Activated T-cell treated with anti-CD3 and anti-CD28 coated beads, Interleukin-2, amount 50 U/mL, for 72 hours (primary cell): ENCODE measurements at places on chromosomes 7 and 10. TPM values are rescaled to one million over a fixed set of nuclear protein-coding genes. Genes with fewer than 3 reads are reported as not detected.

ESYT2 gene
- total RNA-seq: 68.6 TPM

BEND7 gene
- not detected for total RNA-seq

NUB1 gene
- 84.1 TPM for total RNA-seq

PRRT4 gene
- total RNA-seq: 0.14 TPM

POM121L12 gene
- not detected for total RNA-seq

DGKI gene
- 18.2 TPM for total RNA-seq

GRCh38 chr10:127117125-127117524 lies 79.3 kb downstream of the INSYN2A start:
- peaks cover 10% of the 10 kb centered on the region for H3K27me3 ChIP-seq
- H3K4me3 ChIP-seq: no peak overlapping the region
- H3K4me1 ChIP-seq: no peaks in the 10 kb centered on the region

- no peak overlapping the region for H3K4me3 ChIP-seq
- no peaks in the 10 kb centered on the region for H3K27me3 ChIP-seq
- H3K36me3 ChIP-seq: no peaks in the 10 kb centered on the region
- H3K4me1 ChIP-seq: peaks cover 19% of the 10 kb centered on the region
Measured at GRCh38 chr10:95517536-95518454, 43.4 kb downstream of the SORBS1 start.

DNA sequence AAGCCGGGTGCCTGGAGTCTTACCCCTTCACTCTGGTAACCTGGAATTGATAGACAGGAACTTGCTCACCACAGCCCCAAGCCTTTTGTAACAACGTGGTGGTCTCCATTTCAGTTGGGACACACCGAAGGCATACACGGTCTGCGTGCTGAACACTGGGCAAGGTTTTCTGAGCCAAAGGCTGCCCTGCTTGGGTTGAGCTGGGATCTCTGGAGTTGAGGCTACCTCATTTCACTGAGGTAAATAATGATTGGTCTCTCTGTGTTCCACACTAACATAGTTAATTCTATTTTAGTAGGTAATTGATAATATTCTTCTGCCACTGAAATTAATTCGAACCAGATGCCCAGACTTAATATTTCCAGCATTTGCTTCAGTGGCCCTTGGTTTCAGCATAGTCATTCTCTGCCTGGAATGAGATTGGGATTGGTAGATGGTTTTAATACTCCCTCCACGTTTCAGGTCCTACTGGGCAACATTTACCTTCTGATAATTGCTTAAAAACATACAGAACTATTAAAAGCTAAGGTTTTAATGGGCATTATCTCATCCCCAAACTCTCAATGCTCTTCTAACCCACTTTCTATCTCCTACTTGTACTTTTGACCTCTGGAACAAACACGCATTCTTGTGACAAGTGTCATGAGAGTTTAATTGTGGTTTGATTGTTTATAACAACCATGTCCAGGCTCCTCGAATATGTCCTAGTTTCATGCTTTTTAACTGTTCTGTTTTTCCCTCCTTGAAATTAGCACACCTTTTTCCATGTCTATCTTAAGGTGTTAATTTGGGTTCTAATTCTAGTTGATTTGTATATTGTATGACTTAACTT lies 202.3 kb upstream of the KLF6 start:
- no peak for DNase-seq
- H3K4me3 ChIP-seq: no peak overlapping the region
- no peak overlapping the region for H3K27ac ChIP-seq
- peaks cover 15% of the 10 kb centered on the region for H3K4me1 ChIP-seq
- peaks cover 2% of the 10 kb centered on the region for H3K36me3 ChIP-seq

DNA sequence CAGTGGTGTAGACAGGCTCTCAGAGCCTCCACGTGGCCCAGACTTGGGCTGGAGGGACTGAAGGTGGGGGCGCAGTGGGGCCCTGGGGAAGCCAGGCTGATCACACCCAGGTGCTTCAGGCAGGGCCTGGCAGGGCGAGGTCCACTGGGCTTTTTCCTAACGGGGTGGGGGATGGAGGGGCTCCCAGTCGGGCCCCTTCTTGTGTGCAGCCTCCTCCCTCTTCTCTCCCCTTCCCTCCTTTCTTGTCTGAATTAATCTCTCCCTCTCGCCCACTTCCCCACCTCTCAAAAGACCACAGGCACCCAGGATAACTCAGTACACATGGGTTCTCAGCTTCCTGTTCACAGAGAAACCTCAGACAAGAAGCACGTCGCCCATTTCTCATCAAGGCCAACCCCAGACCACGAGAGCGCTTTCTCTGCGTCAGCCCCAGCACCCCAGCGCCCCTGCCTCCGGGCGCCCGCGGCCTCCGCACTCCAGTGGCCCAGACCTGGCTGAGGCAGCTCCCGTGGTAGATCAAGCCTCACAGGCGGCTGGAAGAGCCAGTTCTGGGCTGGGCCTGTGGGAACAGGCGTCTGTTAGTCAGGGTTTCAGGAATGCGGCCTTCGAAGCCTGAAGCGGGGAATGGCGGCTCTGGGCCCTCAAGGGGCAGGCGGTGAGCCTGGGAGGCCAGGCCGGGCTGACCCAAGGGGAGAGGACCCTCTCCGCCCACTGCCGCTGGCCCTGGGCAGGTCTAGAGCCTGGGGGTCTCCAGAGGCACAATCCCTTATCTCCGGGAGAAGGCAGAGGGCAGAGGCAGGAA lies 50.6 kb downstream of the PWWP2B start:
- H3K27ac ChIP-seq: peak overlapping the region; percentile 84
- no peaks in the 10 kb centered on the region for H3K36me3 ChIP-seq
- H3K4me3 ChIP-seq: peak overlapping the region; percentile 82
- H3K4me1 ChIP-seq: peaks cover 51% of the 10 kb centered on the region
- H3K27me3 ChIP-seq: no peaks in the 10 kb centered on the region
- DNase-seq: peak; percentile 92

GRCh38 chr7:112129655-112130323 lies 76.4 kb downstream of the DOCK4 start:
- no peaks in the 10 kb centered on the region for H3K36me3 ChIP-seq
- no peaks in the 10 kb centered on the region for H3K4me1 ChIP-seq
- no peak for DNase-seq
- no peaks in the 10 kb centered on the region for H3K27me3 ChIP-seq

- no peaks in the 10 kb centered on the region for H3K27me3 ChIP-seq
- no peak for DNase-seq
- no peak overlapping the region for H3K27ac ChIP-seq
- H3K36me3 ChIP-seq: no peaks in the 10 kb centered on the region
- H3K4me3 ChIP-seq: no peak overlapping the region
- no peaks in the 10 kb centered on the region for H3K4me1 ChIP-seq
Measured at GRCh38 chr7:122182081-122182480, 38.0 kb upstream of the AASS start.

GRCh38 chr10:129882291-129883010 lies 81.6 kb downstream of the EBF3 start:
- H3K4me3 ChIP-seq: no peak overlapping the region
- no peak overlapping the region for H3K27ac ChIP-seq
- no peaks in the 10 kb centered on the region for H3K4me1 ChIP-seq
- H3K36me3 ChIP-seq: no peaks in the 10 kb centered on the region
- peaks cover 5% of the 10 kb centered on the region for H3K27me3 ChIP-seq

DNA sequence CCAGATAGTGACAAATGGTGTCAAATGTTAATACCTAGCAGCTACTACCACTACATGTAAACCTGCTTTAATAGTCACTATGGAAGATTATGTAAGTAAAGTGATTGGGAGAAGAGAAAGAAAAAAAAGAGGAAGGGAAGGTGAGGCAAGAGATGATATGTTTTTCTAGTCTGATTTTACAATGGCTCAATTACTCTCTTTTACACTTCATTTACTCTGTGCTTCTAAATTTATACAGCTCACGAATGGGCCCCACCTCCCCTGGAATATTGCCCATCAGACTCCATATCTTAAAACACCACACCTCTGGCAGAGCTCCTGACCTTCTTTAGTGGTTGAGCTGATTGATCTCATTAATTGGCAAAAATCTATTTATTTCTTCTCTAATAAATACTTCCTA lies 28.0 kb upstream of the IKZF1 start:
- peaks cover 3% of the 10 kb centered on the region for H3K36me3 ChIP-seq
- no peak overlapping the region for H3K4me3 ChIP-seq
- no peak overlapping the region for H3K27ac ChIP-seq

- no peak overlapping the region for H3K4me3 ChIP-seq
- no peak for DNase-seq
- no peaks in the 10 kb centered on the region for H3K36me3 ChIP-seq
- H3K27me3 ChIP-seq: peaks cover 27% of the 10 kb centered on the region
Measured at GRCh38 chr10:132970641-132971438, 28.5 kb upstream of the CFAP46 start.

DNA sequence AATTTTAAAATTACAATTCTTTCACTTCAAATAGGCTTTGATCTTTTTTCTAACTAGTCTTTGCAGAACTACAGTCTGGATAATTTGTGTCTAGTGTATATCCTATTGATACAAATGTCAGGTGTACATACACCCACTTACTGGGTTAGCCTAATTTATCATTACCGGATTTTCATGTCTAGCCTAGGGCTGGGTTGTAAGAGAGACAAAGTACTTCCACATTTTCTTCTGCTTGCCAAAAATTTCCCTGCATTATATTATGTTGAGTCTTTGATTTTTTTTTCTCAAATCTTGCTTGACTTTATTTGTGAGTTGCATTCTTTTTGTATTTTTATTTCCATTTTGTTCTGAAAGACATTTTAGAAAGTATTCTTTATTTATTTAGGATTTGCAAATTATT lies 284.8 kb upstream of the FZD8 start:
- no peak overlapping the region for H3K27ac ChIP-seq
- no peaks in the 10 kb centered on the region for H3K27me3 ChIP-seq
- H3K36me3 ChIP-seq: no peaks in the 10 kb centered on the region

GRCh38 chr7:16491148-16491547 lies 25.6 kb upstream of the SOSTDC1 start:
- no peak overlapping the region for H3K27ac ChIP-seq
- H3K4me3 ChIP-seq: no peak overlapping the region
- peaks cover 6% of the 10 kb centered on the region for H3K4me1 ChIP-seq
- H3K27me3 ChIP-seq: peaks cover 12% of the 10 kb centered on the region
- DNase-seq: no peak

GRCh38 chr7:5077740-5078139 lies 32.1 kb downstream of the RBAK start:
- H3K27me3 ChIP-seq: no peaks in the 10 kb centered on the region
- DNase-seq: no peak
- H3K27ac ChIP-seq: no peak overlapping the region
- no peaks in the 10 kb centered on the region for H3K36me3 ChIP-seq
- H3K4me1 ChIP-seq: peaks cover 6% of the 10 kb centered on the region

- peaks cover 47% of the 10 kb centered on the region for H3K27me3 ChIP-seq
- H3K27ac ChIP-seq: no peak overlapping the region
- no peak overlapping the region for H3K4me3 ChIP-seq
- peaks cover 22% of the 10 kb centered on the region for H3K4me1 ChIP-seq
Measured at GRCh38 chr7:29239638-29240037, 45.1 kb downstream of the CHN2 start.
